Left ventricle myocardium inferior (tissue), 1 donor: ENCODE measurements at places on chromosomes 16 and 17.

- DNase-seq: no peak
These were observed 20.7 kb upstream of the MYLK3 start for GRCh38 chr16:46768809-46769208.

GRCh38 chr17:79659376-79659775, 48.5 kb upstream of the RBFOX3 start:
- DNase-seq: no peak

DNA sequence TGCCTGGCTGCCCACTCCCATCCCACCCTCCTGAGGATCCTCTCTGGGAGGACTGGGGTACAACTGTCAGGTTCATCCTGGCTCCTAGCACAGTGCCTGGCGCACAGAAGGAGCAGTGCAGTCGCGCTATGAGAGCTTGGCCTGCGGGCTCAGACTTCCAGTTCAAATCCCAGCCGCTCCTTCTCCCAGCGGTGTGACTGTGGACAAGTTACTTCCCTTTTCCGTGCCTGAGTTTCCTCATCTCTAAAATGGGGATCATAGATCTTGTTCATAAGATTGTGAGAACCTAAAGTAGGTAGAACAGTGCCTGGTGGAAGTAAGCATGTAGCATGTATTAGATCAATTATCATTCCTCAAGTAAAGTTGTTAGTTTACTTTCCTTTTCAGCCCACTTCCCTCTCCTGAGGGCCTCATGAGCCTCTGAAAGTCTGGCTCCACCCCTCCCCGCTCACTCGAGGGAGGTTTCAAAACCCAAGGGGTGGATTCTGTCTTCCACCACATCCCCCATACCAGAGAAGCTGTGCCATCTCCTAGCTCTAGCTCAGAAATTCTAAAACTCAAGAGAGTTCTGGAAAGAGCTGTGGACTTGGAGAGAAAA, 19.9 kb upstream of the COL1A1 start:
- no peak for DNase-seq

- no peak for DNase-seq
These were observed 498.2 kb upstream of the ERCC4 start for GRCh38 chr16:13421726-13422125.

DNA sequence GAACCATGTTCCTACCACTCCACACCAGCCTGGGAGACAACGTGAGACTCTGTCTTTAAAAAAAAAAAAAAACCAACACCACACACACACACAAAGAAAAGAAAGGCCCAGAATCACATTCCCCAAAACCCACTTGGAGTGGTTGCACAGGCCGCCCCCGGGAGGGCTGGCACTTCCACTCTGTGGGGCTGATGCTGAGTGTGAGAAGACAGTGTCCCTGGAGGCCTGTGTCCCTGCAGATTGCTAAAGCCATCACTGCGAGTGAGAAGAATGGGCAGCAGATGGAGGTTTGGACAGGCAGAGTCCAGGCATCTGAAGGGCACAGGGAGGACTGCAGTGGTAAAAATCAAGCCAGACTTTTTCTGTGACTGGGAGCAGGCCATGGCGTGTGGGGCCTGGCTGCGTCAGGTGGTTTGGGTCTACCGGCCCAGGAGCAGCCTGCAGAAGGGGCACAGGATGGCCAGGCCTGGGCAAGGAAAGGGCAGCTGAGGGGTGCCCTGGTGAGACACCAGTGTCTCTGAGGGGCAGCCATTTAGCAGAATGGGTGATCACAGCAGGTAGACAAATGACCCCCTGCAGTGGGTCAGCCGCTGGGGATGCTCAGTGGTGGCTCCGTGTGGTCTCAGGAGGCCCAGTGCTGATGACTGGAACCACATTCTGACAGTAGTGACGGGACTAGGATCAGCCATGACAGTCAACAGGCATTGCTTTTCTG, 13.1 kb downstream of the CTRB2 start:
- no peak for DNase-seq

DNA sequence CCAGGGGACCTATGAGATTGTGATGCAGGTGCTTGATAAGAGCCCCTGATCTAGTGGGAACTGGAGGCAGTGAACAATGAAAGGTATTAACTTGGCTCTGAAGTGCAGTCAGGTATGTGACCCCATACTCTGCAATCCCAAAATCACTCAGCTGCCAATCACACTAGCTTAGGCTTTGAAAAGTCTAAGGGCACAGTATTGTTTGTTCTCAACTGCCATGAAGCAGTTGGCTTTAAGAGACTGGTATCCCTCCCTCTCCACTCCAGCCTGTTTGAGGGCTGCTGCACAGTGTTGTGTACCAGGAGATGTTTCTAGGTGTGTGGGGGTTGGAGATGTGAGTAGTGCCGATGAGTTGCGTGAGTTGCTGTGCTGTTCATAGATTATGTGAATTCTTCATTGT, 2.4 kb downstream of the YPEL2 start:
- DNase-seq: no peak

DNA sequence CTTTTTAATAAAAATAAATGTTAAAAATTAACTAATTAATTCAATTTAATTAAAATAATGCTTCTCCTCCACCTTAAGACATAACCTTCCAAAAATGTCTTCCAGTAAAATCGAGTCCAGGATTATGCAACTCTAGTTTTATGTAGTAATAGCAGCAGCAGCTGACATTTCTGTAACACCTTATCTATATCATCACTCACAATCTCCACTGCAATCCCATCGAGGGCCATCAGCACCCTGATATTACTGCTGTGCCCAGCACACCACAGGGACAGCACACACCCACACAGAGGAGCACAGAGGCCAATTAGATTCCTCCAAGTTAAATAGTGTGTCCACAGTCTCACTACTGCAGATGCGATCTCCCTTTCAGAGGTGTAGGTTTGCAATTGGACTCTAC, 2.9 kb downstream of the RPH3AL start:
- no peak for DNase-seq

DNA sequence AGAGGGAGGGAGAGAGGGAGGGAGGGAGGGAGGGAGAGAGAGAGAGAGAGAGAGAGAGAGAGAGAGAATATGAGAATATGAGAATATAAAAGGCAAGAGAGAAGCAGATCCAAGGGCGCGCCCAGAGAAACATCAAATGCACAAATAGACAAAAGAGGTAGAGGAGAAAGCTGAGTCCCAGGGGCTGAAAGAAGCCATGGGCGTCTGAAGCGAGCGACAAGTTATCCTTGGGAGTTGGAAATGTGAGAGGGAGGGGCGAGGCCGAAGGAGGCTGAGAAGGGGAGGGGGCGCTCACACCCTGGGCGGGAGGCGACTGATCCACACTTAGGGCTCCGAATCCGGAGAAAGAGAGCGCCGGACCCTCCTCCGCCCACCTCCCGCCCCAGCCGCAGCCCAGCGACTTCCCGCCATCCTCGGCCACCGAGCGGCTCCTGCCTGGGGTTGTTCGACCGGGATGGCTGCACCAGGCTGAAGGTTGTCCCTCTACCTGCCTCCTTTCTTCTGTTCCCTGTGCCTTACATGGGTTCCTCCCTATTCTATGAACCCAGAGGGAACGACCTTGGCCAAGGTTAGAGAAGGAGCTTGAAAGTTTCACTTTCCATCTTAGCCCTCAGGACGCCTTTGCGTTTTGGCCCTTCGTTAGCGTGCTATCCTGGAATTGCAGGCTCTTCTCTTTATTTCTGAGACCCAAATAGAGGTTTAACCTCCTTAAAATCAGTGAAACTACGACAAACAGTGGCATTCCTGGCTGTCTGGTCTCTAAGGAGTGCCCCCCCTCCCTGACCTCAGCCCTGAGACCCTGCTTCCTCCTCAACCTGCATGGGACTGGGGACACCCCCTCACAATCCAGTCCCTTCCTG, 21.2 kb upstream of the HOXB9 start:
- no peak for DNase-seq

DNA sequence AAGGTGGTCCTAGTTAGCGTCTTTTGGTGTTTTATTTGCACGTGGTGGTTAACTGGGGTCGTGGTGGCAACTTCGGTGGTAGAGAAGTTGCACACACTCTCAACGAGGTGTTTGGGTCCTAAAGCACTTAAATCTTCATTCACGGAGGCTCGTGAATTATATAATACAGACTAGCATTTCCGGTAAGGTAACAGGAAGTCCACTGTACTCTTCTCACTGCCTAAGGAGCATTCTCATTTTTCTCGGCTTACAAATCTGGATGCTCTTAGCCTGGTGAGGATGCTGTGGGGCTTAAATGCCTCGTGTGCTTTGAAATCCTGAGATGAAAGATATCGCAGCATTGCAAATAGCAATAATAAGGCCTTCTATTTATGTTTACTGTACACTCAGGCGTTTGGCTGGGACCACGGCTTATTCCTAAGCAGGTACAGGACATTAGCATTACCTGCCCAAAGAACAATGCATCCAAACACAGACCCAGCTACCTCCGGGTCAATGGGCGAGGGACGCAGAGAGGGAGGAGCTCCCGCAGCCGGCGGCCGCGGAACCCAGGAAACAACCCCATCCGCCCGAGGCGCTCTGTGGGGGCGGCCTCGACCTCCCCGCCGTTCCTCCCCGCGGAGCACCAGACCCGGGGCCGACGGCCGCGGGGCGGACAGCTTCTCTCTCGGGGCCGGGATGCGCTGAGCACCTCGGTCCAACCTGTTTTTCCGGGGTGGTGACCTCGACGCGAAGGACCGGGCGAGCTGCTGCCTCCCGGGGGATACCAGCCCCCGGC, 856 bp downstream of the DNAJA2 start:
- peak; percentile 17 for DNase-seq

GRCh38 chr17:38872671-38873385, 3.0 kb downstream of the LASP1 start:
- no peak for DNase-seq

DNA sequence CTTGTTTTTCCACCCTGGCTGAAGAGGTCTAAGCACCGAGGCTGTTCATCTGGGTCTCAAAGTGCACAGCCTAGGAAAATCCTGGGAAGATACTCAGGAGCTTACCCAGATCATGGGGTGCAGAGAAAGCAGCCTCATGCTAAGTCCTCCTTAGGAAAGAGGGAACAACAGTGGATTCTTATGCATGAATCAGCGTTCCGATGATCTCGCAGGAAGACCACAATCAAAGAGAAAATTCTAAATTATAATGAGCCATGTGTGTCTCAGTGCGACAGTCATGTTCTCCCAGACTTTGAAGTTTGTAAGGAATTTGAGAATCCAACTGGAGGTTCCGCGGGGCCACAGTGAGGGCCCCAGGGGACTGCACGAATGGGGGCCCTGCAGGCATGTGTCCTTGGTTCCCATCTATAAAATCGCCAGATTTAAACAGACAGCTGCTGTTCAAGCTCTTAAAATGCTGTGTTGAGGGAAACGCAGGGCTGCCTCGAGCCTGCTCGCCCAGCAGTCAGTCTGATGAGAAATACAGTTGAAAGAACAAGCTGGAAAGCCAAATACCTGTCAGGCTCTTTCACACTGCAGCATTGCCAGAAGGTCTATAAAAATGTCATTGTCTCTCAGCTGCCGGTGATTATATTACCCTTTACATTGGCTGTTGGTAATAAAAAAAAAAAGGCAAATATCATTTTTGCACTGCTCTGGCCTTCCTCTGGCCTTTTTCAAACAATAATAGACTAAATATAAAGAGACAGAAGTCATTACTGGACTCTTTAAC, 152.1 kb downstream of the PMP22 start:
- no peak for DNase-seq

- no peak for DNase-seq
These were observed 54.0 kb downstream of the MRM3 start for GRCh38 chr17:836151-836550.

DNA sequence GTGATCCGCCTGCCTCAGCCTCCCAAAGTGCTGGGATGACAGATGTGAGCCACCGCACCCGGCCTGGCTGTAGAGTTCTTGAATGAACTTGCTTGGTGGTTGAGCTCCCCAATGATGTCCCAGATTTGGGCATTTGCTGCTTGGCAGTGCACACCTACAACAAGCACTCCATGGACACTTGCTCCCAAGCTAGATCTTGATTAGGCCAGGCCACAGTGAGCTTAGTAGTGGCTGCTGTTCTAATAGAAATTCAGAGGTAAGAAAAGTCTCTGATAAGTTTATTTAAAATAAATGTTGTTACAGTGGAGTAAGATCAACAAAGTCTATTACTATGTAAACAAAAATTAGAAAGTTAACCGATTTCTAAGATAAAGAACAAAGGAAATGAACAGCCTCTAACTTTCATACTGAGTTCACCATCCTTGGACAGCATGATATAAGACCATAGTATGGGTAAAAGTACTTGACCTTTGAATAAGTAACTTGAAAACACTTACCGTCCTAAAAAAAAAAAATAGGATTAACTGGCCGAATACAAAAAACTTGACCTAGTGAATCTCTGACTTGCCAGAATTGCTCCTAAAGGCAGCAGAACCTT, 951 bp downstream of the TMED6 start:
- DNase-seq: no peak
